Amniotic stem cell (primary cell): ENCODE measurements at places on chromosomes 7 and 10.
A peak's percentile ranks its signal among the peaks of the same experiment; 100 is the strongest.

DNA sequence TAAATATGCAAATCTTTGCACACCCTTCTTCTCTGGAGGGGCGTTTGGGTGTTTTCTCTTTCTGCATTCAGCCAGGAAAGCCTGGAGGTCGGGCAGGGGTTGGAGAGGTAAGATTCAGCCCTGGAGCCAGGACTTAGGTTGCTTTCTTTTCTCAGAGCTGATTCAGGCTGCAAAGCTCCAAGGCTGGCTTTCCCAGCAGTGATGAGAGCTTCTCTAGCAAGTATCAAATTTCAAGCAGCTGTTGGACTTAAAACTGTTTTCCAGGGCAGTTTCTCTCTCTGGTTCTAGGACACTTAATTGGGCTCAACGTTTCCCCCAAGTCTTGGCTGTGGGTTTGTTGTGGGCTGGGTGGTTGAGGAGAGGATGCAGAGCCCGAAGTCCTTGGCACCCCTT is 608 bp downstream of the AKR1B10 start:
- peak; percentile 64 for DNase-seq

DNA sequence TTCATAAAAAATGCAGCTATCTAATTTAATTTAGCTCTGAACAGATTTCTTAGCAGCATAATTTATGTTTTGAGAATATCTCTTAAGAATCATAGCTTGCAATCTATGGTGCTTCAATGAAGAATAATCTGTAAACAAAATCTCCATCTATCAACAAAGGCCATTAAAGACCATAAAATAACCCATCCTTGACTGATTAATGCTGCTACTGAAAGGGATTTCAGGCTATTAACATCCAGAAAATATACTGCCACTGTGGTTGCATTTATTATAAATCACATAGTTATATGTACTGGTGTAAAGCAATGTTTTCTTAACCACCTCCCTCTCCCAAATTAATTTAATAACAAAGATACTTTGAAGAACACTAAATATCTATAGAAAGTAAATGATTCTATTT is 191.6 kb downstream of the PCDH15 start:
- DNase-seq: no peak

GRCh38 chr10:70652761-70653657 is 19.3 kb upstream of the ADAMTS14 start:
- DNase-seq: peak; percentile 86

- no peak for DNase-seq
Measured at GRCh38 chr7:131827421-131827820, 271.0 kb upstream of the PODXL start.

DNA sequence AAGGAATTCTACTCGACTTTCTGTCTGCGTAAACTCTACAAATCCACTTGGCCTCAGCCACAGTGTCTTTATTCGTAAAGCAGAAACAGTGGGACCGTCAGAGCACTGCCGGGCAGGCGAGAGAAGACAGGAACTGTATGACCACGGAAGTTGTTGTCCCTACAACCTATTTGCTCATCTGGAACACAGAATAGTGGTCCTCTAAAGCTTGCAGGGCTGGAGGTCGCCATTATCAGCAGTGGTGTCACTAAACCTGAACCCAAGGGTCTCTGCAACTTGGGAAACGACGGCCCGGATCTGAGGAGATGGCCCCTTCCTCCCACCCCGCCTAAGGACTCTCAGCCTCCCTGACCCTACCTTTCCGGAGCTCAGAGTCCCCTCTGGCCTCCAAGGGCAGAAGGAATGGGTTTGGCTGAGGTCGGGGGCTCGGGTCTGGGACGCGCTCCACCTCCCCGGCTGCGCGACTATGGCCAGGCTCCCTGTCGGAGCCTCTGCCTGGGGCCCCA is 442 bp downstream of the STYXL1 start:
- DNase-seq: no peak

- DNase-seq: no peak
Measured at GRCh38 chr10:54904833-54905232, 103.8 kb upstream of the PCDH15 start.
